ENCODE measurements at places on chromosomes 6 and 20. TPM values are rescaled to one million over a fixed set of nuclear protein-coding genes. Genes with fewer than 3 reads are reported as not detected.

- no peak for DNase-seq
- no peak overlapping the region for H3K4me3 ChIP-seq
- H3K4me1 ChIP-seq = peaks cover 12% of the 10 kb centered on the region
- H3K27ac ChIP-seq = no peak overlapping the region
These were observed 17.3 kb downstream of the PLN start for GRCh38 chr6:118565311-118565960.

The GNAS-AS1 gene
- 1.7 TPM for total RNA-seq

- H3K27me3 ChIP-seq = no peaks in the 10 kb centered on the region
- H3K4me3 ChIP-seq = no peak overlapping the region
- peak; percentile 61 for DNase-seq
- H3K27ac ChIP-seq = peak overlapping the region; percentile 29
These were observed 45.6 kb upstream of the FYN start for GRCh38 chr6:111918825-111919224.

- no peak overlapping the region for H3K27ac ChIP-seq
- H3K27me3 ChIP-seq = peaks cover 9% of the 10 kb centered on the region
- no peak overlapping the region for H3K4me3 ChIP-seq
- no peaks in the 10 kb centered on the region for H3K36me3 ChIP-seq
These were observed 15.4 kb downstream of the LINC00237 start for GRCh38 chr20:21090721-21091120.

DNA sequence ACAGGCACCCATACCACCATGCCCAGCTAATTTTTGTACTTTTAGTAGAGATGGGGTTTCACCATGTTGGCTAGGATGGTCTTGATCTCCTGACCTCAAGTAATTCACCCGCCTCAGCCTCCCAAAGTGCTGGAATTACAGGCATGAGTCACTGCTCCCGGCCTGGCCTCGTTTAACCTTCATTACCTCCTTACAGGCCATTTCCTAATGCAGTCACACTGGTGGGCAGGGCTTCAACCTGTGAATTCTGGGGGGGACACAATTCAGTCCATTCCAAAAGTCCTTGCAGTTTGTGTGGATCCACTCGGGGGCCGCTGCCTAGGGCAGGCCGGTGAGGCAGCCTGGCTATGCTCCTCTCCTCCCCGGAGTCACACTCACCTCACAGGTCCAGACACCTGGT, 112.4 kb upstream of the SNX9 start:
- H3K27me3 ChIP-seq = peaks cover 19% of the 10 kb centered on the region
- no peaks in the 10 kb centered on the region for H3K36me3 ChIP-seq
- no peak overlapping the region for H3K27ac ChIP-seq
- no peak overlapping the region for H3K4me3 ChIP-seq
- H3K4me1 ChIP-seq = peaks cover 34% of the 10 kb centered on the region
- peak; percentile 10 for DNase-seq

DNA sequence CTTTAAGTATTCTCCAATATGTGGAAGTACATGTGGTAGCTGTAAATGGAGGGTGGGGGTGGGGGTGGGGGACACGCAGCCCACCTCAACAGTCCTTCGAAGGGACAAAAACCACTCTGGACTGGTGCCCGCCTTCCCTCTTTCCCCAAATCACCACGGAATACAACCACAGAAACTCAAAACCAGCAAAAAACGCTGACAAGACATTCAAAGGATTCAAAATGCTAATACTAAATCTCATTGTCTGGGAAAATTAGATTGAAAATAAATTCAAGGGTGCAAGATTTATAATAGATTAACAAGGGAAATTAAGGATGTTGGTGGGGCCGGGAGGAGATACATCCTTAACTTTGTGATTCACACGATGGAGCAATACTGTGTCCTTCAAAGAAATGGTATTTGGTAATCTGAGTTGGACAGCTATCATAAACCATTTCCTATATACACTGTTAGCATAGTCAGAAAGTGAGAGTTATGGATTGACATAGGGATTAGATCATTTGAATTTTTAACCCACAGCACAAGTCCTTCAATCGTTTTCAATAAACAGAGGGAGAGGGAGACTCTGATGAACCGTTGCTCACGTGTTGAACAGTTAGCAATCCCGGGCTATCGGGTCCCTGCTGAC, 766 bp upstream of the TBC1D22B start:
- no peak overlapping the region for H3K27ac ChIP-seq
- H3K4me3 ChIP-seq = peak overlapping the region; percentile 91
- H3K36me3 ChIP-seq = no peaks in the 10 kb centered on the region
- DNase-seq = no peak
- H3K27me3 ChIP-seq = peaks cover 4% of the 10 kb centered on the region
- peaks cover 46% of the 10 kb centered on the region for H3K4me1 ChIP-seq

DNA sequence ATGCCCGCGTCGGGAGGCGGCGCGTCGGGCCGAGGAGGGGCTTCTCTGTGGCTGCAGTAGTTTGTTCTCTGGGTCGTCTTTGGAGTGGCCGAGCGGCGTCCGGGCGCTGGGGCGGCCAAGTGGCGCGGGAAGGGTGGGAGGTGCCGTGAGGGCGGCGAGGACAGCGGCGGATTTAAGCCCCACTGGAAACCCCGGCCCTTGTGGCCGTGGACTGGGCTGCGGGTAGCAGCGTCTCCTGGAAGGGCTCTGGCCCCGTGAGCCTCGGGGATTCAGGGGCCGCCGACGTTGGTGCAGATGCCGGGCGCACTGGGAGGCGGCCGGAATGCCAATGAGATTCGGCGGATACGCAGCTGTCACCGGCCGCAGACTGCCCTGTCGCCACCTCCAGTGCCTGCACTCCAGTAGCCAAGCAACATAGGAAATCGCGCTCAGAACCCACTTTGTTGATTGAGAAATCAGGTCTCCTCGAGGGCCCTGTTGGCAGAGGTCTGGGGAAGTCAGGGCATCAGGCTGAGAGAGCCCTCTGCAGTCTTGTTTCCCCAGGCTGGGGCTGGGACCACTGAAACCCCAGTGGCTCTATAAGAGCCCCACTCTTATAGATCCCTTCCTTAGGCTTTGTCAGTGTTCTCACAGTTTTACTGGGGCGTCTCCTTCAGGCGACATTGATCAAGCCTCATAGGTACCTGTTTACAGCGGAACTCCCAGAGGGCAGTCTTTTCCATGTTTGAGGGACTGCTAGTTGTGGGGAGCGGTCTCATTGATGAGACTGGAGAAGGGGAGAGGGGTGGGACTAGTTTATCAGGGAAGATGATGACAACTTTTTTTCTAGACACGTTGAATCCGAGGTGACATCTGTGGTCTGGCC, 642 bp downstream of the GZF1 start:
- peaks cover 31% of the 10 kb centered on the region for H3K36me3 ChIP-seq
- peak; percentile 17 for DNase-seq
- H3K27me3 ChIP-seq = peaks cover 13% of the 10 kb centered on the region

The FNDC11 gene
- not detected for total RNA-seq

- peak; percentile 36 for DNase-seq
- H3K4me3 ChIP-seq = no peak overlapping the region
- H3K27me3 ChIP-seq = no peaks in the 10 kb centered on the region
- H3K36me3 ChIP-seq = no peaks in the 10 kb centered on the region
- H3K4me1 ChIP-seq = peaks cover 14% of the 10 kb centered on the region
These were observed 169.5 kb downstream of the FRK start for GRCh38 chr6:115891111-115891669.

GRCh38 chr6:153088796-153089195, 42.3 kb downstream of the RGS17 start:
- H3K27ac ChIP-seq = no peak overlapping the region
- H3K4me1 ChIP-seq = peaks cover 54% of the 10 kb centered on the region
- H3K36me3 ChIP-seq = no peaks in the 10 kb centered on the region
- H3K27me3 ChIP-seq = no peaks in the 10 kb centered on the region

DNA sequence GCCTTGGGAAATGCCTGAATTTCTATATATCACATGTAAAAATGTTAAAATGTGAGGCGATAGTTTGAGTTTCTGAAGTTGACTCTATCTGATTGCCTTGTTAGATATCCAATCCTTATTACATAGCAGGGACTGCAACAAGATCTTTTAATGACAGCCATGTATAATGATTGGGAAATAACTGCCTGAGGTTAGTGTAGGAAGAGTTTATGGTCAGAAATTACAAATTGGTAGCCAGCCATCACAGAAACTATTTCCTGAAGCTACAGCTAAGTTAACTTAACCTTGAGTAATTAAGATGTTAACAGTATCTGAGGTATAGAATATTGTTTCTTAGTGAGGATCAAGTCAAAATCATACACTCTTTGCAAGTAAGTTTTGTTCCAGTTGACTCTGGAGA, 41.0 kb downstream of the AKIRIN2 start:
- peak overlapping the region; percentile 90 for H3K27ac ChIP-seq
- H3K4me1 ChIP-seq = peaks cover 80% of the 10 kb centered on the region
- peaks cover 28% of the 10 kb centered on the region for H3K36me3 ChIP-seq
- H3K4me3 ChIP-seq = peak overlapping the region; percentile 58
- H3K27me3 ChIP-seq = no peaks in the 10 kb centered on the region

DNA sequence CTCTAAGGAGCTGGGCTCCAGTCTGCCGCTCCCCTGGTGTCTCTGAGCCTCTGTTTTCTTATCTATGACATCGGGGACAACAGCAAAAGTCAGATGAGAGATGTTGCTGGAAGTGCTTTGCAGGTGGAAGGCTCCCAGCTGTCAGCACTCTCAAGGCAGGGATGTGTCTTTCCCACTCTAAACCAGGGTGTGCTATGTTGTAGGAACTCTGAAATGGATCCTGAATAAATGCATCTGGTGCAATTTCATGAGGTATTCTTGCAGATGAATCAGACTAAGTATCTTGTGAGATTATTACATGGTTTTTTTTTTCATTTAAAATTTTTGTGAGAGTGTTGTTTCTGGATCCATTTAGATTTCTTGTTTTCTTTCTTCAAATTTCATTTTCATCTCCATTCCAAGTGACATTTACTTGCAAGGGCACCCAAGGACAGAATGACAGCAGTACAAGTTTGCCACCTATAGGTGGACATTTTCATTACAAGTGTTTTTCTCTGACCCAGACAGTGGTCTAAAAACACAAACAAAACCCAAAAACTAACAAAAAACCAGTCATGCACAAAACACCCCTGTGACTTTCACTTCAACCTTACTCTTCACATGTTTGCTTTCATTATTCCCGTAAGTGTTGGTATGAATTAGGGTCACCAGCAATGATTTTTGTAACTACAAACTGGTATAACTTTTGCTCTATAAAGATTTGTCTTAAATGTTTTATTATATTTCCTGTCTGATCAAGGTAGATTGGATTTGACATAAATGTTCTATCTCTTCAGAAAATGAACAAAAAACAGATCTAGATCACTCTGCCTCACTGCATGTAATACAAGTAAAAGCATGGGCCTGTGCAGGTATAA, 14.7 kb upstream of the SIM1 start:
- H3K4me1 ChIP-seq = peaks cover 28% of the 10 kb centered on the region
- DNase-seq = peak; percentile 48
- no peaks in the 10 kb centered on the region for H3K36me3 ChIP-seq
- H3K4me3 ChIP-seq = no peak overlapping the region
- H3K27ac ChIP-seq = no peak overlapping the region
- peaks cover 2% of the 10 kb centered on the region for H3K27me3 ChIP-seq

DNA sequence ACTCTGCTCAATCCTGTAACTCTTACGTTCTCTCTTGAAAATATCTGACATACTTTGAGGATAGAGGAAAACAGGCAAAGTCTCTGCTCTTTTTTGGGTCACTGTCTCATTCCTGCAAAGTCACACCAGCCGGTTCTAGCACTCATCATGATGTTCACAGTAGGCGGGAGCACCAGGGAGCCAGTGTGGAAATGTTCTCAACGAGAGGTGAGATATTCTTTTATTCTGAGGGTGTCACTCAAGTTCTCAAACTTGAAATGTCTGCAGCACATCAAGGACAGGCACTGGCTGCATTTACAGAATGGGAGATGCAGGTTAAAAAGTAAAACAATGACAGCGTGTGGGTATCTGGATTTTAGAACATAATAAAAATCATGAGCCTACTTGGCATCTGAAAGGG, 714.7 kb downstream of the QKI start:
- H3K27ac ChIP-seq = no peak overlapping the region
- peaks cover 10% of the 10 kb centered on the region for H3K36me3 ChIP-seq
- no peak overlapping the region for H3K4me3 ChIP-seq
- H3K27me3 ChIP-seq = no peaks in the 10 kb centered on the region
- H3K4me1 ChIP-seq = no peaks in the 10 kb centered on the region
- no peak for DNase-seq

- H3K4me1 ChIP-seq = peaks cover 24% of the 10 kb centered on the region
- H3K4me3 ChIP-seq = no peak overlapping the region
These were observed 98.5 kb downstream of the INSM1 start for GRCh38 chr20:20466341-20466879.

- H3K4me3 ChIP-seq = no peak overlapping the region
- H3K4me1 ChIP-seq = no peaks in the 10 kb centered on the region
- H3K27me3 ChIP-seq = no peaks in the 10 kb centered on the region
- no peak for DNase-seq
- H3K36me3 ChIP-seq = no peaks in the 10 kb centered on the region
These were observed 132.4 kb downstream of the CFAP61 start for GRCh38 chr20:20184706-20185105.

DNA sequence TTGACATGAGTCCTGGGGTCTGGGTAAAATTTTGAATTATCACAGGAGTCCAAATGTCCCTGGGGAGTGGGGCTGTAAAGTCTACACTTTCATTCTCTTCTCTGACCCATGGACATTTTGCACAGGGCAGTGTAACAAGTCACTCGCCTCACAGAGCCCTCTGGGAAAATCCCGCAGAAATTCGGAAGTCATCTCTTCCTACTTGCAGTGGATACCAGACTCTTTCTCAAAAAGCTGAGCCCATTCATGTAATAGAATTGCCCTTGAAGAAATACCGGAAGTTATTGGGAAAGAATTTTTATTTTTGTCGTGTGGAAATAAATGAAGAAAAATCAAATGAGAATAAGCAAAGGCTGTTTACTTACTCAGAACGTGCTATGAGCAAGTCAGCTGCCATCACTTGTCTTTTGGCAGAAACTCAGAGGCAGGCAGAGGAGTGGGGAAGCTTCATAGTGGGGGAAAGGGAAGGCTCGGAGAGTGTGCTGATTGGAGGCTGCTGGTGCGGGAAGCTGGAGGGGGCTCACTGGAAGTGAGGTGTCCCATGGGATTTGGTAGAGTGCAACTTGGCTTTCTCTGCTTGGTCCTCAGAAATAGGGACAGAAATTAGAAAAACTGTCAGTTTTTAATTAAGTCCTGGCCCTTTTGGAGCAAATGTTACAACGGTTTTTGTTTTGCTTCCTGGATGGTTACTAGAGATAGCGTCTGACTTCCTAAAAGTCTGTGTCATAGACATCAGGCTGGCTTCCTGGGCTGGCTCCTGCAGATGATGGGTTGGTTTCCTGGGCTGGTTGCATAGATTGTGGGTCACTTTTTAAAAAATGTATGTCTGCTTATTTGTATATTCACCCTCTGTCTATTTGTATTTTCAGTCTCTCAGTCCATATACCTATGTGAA, 79.8 kb upstream of the EEF1E1 start:
- H3K4me3 ChIP-seq = peak overlapping the region; percentile 72
- peak overlapping the region; percentile 88 for H3K27ac ChIP-seq
- peaks cover 59% of the 10 kb centered on the region for H3K4me1 ChIP-seq
- 0 out of 2 replicates have a peak, but pooled peaks cover 3% of the 10 kb centered on the region for H3K36me3 ChIP-seq
- no peak for DNase-seq
- no peaks in the 10 kb centered on the region for H3K27me3 ChIP-seq

DNA sequence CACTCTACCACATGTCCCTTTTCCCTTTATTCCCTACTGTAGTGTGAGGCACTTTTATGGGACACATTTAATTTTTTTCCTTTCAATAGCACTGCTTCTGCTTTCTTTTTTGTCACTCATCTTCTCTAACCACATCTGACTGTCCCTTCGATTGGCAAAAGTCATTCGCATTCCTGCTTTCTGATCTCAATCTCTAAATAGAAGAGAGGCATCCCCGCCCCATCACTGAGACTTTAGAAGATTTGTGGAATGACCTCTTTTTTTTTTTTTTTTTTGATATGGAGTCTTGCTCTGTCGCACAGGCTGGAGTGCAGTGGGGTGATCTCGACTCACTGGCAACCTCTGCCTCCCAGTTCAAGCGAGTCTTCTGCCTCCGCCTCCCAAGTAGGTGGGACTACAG, 9.1 kb downstream of the ZNF292 start:
- no peaks in the 10 kb centered on the region for H3K27me3 ChIP-seq
- H3K4me1 ChIP-seq = peaks cover 31% of the 10 kb centered on the region
- no peak for DNase-seq
- no peaks in the 10 kb centered on the region for H3K36me3 ChIP-seq
- H3K27ac ChIP-seq = no peak overlapping the region
